ENCODE measurements at places on chromosomes 6 and 20. TPM values are rescaled to one million over a fixed set of nuclear protein-coding genes. Genes with fewer than 3 reads are reported as not detected.

Gene RIN2
- 31.9 TPM for total RNA-seq

Gene CALHM5
- total RNA-seq = 0.08 TPM

Gene KIAA0408
- not detected for total RNA-seq

Gene SNPH
- 0.13 TPM for total RNA-seq

Gene TMC2
- total RNA-seq = not detected

Gene EDN1
- 37.0 TPM for total RNA-seq

Gene XKR7
- total RNA-seq = not detected

Gene FAM120B
- total RNA-seq = 6.9 TPM

Gene ASF1A
- total RNA-seq = 29.8 TPM
